ENCODE measurements at places on chromosomes 6 and 20. TPM values are rescaled to one million over a fixed set of nuclear protein-coding genes. Genes with fewer than 3 reads are reported as not detected.

DNA sequence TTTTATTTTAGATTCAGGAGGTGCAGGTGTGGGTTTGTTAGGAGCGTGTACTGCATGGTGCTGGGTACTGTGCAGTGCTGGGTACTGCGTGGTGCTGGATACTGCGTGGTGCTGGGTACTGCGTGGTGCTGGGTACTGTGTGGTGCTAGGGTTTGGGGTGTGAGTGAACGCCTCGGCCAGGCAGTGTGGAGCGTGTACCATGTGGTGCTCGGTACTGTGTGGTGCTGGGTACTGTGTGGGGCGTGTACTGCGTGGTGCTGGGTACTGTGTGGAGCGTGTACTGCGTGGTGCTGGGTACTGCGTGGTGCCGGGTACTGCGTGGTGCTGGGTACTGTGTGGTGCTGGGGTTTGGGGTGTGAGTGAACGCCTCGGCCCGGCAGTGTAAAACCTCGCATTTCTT lies 62.9 kb downstream of the WDR27 start:
- DNase-seq: no peak

DNA sequence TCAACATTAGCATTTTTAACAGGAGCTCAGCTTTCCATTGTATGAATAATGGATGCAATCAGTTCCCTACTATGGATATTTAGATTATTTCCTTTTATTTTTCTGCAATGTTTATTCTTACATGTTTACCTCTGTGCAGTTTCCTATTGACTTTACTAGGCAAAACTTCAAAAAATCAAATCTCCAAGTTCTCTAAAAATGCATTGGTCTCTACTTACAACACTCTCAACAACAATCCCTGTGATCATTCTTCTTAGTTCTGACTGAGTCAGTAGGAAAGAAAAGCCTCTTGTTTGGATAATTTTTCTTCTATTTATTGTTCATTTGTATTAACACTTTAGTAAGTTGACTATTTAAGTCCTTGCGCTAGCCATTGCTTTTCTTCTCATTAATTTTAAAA lies 126.1 kb downstream of the KIF13A start:
- no peak for DNase-seq

- DNase-seq: no peak
These were observed 57.8 kb upstream of the KLHL31 start for GRCh38 chr6:53723331-53723730.

DNA sequence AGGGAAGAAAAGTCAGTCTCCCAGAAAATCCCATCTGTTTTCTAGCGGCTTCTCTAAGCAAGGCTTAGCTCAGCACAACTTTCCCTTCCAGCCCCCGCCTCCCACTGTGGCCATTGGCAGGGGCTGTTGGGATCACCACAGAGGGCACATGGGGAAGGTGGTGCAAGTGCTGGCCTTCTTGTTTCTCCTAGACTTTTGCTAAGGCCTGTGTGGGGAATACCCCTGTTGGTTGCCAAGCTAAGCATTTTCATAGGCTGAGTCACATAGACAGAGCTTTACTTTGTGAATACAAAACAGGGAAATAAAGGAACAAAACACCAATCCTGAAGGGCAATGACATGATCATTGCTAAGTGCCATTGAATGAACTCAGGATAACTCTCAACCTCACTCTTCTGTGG lies 32.4 kb upstream of the TIAM2 start:
- DNase-seq: no peak

Gene TMEM200A
- total RNA-seq: 3.0 TPM

DNA sequence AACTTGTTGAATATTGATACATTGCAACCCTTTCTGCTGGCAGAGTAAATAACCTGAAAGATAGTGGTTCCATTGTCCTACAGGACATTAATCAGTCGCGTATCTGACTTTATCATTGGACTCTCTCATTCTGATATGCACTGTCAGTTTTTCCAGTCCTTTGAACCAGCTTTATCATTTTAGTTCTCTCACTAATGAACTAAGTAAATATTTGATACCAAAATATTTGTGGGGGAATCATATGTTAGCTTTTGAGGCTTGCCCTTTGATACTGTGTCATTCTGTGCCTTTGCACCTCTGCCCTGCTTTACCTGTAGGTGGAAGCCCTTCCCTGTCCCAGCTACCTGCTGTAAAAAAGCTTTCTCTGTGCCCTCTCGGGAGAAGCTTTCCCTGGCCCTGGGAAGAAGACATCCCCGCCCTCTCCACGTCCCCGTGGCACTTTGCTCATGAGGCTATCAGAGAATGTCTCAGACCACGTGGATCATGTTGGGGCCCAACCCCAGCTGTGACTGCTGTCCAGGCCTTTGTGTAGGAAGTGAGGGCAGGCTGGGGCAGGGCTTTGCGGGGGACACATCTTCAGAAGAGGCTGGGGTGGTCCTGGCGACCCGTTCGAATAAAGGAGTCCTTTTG lies 117.8 kb upstream of the NXT1 start:
- DNase-seq: no peak
